ENCODE measurements at places on chromosomes 7 and 10.

GRCh38 chr7:7210475-7211237 lies 28.3 kb downstream of the C1GALT1 start:
- DNase-seq = no peak

GRCh38 chr10:978826-979421 lies 9.3 kb upstream of the GTPBP4 start:
- no peak for DNase-seq

GRCh38 chr7:35331730-35332678 lies 78.1 kb upstream of the TBX20 start:
- no peak for DNase-seq

GRCh38 chr10:234708-235406 lies 99.6 kb downstream of the ZMYND11 start:
- no peak for DNase-seq

DNA sequence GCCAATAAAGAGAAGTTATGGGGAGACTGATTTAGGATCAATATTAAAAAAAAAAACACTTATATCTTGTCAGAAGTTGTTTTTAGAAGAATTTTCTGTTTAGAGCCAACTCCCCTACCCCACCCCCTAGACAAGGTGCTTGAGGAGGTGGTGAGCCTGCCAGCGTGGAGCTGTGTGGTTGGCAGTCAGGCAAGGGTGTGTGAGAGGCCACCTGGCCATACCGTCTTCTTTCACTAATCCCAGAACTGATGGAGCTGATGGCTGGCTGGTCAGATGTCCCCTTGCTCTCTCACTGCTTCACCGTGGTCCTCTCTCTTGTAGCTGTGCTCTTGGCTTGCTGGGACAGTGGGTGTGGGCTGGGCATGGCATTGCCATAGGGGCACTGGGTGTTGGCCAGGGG lies 34.3 kb downstream of the NACAD start:
- DNase-seq = no peak

DNA sequence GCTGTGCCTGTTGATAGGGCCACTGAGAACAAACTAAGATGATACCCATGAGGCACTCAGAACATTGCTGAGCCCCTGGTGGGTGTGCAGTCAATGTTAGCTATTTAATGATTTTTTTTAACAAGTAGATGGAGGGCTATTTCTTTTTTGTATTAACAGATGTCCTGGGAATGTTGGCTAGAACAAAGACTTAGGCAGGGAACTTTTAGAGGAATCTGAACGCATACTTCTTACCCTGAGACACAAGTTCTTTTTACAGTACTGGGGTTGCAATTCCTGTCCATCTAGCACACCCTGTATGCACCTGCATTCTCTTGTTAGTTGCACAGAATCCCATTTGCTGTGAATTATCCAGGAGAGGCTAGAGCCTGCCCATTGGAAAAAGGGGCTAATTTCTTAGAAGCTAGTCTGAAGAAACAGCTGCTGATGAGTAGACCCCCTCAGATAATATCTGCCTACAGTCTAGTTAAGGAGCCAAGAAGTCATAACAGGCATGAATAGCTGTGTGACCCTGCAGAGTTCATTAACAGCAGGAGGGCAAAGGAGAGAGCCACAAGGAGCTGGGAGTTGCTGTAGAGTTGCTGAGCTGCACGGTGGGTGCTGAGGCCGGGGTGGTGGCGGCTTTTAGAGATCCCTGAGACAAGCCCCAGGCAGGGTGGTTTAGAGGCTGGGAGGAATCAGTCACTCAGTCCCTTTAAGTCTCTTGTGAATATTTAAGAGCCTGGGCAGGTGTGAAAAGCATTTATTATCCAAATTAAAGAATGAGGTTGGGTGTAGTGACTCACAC lies 103.7 kb upstream of the FZD8 start:
- DNase-seq = no peak

- DNase-seq = no peak
Observed at GRCh38 chr7:146656988-146657387, 540.4 kb downstream of the CNTNAP2 start.

DNA sequence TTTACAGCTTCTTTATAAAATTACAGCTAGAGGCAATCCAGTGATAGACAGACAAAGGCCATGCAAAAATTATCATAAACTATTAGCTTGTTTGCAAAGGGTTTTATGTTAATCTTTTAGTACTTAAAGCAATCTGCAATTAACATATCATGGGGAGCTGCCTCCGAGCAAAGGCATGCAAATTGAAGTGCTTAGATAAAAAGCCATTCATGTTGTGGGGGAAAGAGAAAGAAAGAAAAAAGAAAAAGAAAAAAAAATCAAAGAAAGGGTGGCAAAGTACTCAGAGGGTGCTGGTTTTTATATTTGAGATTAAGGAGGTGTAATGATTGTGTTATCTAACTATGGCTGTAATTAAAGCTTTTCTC lies 799.5 kb downstream of the LRMDA start:
- no peak for DNase-seq

DNA sequence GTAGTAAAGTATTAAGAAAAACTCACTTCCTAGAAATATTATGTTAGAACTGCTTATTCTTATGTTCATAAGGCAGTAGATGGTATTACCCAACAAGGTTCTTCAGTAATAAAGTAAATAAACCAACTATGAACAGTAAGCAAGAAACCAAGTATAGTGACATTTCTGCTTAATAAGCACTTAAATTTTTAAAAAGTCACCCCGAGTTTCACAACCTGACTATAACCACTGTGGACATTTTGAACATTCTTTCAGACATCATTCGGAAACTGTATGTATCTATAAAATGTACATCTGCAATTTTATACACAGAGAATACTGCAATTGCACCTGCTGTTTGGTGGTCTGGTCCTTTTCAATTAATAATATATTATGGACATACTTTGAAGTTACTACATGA lies 1073.6 kb downstream of the XPNPEP1 start:
- DNase-seq = no peak

GRCh38 chr7:44310221-44310848 lies 15.1 kb downstream of the CAMK2B start:
- no peak for DNase-seq

GRCh38 chr7:7351832-7352231 lies 169.5 kb downstream of the C1GALT1 start:
- DNase-seq = no peak

DNA sequence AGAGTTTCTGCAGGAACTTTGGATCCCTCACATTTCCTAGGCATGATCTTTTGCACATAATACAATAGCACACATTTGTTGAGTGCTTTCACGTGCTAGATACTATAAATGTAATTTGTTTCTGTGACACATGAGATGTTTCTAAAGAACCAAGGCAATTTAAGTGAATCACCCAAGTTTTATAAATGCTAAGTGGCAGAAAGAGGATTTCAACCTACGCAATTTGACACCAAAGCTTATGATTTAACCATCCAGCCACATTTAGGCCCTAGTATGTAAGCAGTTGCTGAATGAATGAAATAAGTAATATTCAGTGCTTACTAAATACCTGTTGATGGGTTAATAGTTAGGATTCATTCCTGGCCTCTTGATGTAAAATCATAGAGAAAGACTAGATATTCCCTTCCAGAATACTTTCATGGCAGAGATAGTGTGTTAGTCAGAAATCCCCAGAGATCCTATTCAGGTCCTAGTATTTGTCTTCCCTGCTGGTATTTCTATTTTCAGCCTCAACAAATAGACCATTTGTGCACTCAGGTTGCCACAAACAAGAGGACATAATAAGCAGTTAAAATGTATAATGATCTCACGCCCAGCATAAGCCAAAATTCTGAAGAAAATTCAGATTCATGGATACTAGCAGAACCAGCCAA lies 572.6 kb downstream of the IPMK start:
- DNase-seq = no peak

GRCh38 chr10:86254081-86254480 lies 112.5 kb downstream of the GRID1 start:
- DNase-seq = no peak

DNA sequence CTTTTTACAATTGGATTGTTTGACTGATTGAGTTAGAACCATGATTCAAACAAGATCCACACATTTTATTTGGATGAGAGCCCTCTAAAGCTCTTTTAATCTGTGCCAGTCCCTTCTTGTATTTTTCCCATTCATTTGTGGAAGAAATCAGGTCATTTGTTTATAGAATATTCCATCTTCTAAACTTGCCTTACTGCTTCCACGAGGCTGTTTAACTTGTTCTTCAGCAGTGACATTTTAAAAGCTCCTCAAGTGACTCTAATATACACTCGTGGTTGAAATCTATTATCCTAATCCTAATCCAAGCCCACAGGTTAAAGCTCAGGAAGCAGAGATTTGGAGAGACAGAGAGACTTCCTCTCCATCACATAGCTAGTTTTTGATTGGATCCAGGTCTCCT lies 155.4 kb upstream of the SVIL start:
- DNase-seq = no peak

GRCh38 chr10:114167985-114168384 lies 6.0 kb downstream of the CCDC186 start:
- no peak for DNase-seq

- DNase-seq = no peak
Observed at GRCh38 chr7:121153995-121154394, 165.5 kb downstream of the CPED1 start.

DNA sequence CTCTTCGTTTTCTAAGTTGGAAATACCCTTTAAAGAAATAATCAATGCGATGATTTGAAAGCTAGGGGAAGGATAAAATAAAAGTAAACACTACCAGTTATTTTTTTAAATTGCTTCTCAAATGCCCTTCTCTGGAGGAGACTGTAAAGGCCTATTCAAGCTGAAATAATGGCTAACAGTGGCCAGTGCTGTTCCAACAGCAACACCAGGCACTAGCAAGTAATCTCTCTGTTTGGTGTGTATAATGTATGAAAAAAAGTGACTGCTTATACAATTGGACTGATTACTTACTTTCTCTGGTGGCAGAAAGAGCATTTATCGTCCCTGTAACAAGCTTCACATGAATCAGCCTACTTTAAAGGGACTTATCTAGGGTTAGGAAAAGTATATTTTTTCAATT lies 102.7 kb downstream of the CSTF2T start:
- DNase-seq = no peak

DNA sequence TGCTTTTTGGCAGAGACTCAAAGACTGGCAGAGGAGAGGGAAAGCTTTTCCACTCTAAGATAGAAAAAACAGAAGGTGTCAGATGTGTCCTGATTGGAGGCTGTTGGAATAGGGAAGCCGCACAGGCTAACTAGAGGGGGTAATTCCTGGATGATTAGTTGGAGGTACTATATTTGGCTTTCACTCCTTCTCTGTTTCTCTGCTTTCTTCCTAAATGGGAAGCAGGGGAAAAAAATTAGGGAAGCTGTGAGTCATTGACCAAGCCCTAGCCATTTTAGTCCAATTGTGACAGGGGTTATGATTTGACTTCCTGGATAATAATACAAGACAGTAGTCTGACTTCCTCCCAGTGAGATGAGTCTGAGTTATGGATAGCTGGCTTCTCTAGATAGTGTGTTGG lies 475.2 kb upstream of the CELF2 start:
- DNase-seq = no peak

GRCh38 chr7:23276947-23277346 lies 22.2 kb upstream of the MALSU1 start:
- DNase-seq = no peak

- no peak for DNase-seq
Observed at GRCh38 chr7:4882169-4883032, 1.1 kb downstream of the RADIL start.

DNA sequence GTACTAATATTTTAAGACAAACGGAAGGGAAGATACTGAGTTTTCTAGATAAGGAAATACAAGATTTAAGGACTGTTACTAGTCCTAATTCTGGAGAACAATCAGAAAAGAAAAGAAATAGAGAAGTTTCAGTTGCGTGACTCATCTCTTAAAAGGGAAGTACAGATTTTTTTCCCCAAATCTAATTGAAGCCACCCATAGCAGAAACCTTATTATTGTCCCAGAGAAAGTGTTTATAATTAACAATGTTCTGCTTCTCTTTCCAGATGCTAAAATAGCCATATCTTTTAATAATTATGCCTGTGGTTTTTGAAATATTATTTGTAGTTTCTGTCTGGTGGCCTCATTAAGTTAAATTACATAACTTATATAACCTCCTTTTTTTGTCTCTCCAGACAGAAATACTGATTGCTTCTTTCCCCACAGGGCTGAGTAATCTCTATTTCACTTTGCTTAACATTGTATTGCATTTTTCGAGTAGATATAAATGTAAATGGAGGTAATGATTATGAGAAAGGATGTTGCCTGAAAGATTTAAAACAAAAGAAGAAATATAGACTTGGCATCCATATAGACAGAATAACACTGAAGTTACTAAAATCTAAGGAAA lies 240.7 kb upstream of the MBL2 start:
- DNase-seq = no peak

DNA sequence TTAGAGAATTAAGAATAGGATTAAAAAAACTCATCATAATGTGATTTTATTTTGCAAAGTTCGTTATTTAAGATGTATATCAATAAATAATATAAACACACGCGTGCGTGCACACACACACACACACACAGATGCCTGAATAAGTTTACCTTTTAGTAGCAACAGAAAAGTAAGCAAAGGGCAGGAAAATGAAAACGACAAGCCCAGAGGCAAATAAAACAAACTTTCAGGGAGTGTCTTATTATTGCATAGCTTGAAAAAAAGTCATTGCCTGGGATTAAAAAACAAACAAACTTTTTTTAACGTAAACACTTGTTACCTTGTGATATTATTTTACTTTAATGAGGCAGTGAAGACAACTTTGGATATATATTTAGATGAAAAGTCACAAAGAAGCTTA lies 226.4 kb downstream of the BAMBI start:
- no peak for DNase-seq

- no peak for DNase-seq
Observed at GRCh38 chr7:158614700-158615099, 27.1 kb upstream of the PTPRN2 start.

GRCh38 chr10:49622426-49623425 lies 8.9 kb downstream of the CHAT start:
- no peak for DNase-seq

- DNase-seq = no peak
Observed at GRCh38 chr10:43904844-43905243, 256.2 kb upstream of the ZNF32 start.

DNA sequence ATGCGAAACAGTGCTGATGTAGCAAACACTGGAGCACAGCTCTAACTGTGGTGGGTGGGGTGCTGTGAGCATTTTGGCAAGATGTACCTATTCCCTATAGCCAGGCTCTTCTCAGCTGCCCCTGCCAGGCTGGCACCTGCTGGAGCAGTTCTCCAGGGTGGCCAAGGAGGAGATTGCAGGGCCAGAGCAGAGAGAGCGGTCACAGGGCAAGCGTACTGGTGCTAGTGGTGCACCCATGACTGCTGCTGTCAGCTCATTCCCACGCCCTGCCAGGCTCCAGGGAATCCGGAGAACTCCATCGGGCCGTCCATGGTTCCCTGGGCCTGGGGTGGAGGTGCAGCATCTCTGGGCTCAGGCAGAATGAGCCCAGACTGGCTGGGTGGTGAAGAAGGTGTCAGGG lies 2.1 kb downstream of the COL13A1 start:
- DNase-seq = no peak

GRCh38 chr10:34480345-34480744 lies 334.8 kb downstream of the PARD3 start:
- no peak for DNase-seq

GRCh38 chr7:66246554-66247171 lies 41.5 kb downstream of the TPST1 start:
- DNase-seq = no peak

Data from CD4-positive, alpha-beta T cell treated with Interleukin-2 at 100 ng/mL for 4 hours (primary cell).